Progenitor cell of endocrine pancreas (in vitro differentiated cells): ENCODE measurements at places on chromosomes 5 and 9. TPM values are rescaled to one million over a fixed set of nuclear protein-coding genes. Genes with fewer than 3 reads are reported as not detected.

ZNF483 gene
- 20.3 and 21.7 TPM in 2 replicates for total RNA-seq

CYLC2 gene
- total RNA-seq: not detected in 2 replicates

THOC3 gene
- 76.3 and 77.1 TPM in 2 replicates for total RNA-seq

GABBR2 gene
- total RNA-seq: 0.49 and 0.84 TPM in 2 replicates

RPS14 gene
- 1,941 and 2,072 TPM in 2 replicates for total RNA-seq

CD74 gene
- total RNA-seq: 41.3 and 45.8 TPM in 2 replicates

ABLIM3 gene
- 0.27 and 0.48 TPM in 2 replicates for total RNA-seq

ABCA2 gene
- 26.4 and 30.1 TPM in 2 replicates for total RNA-seq

TBCA gene
- total RNA-seq: 243 and 264 TPM in 2 replicates

DRD1 gene
- total RNA-seq: not detected in 2 replicates

INSYN2B gene
- total RNA-seq: 0.12 TPM in 1 of 2 replicates, not detected in the other

DAB2IP gene
- 63.2 and 67.8 TPM in 2 replicates for total RNA-seq

NR2F1 gene
- 34.8 and 35.4 TPM in 2 replicates for total RNA-seq

IL4 gene
- total RNA-seq: not detected in 2 replicates

GPR150 gene
- total RNA-seq: not detected in 2 replicates

LMX1B gene
- 9.1 and 11.0 TPM in 2 replicates for total RNA-seq

ECSCR gene
- total RNA-seq: not detected in 2 replicates

C9orf50 gene
- 0.27 and 0.43 TPM in 2 replicates for total RNA-seq

NIPAL4 gene
- not detected in 2 replicates for total RNA-seq

TOR4A gene
- total RNA-seq: 8.0 and 8.5 TPM in 2 replicates

MTAP gene
- 73.4 and 85.9 TPM in 2 replicates for total RNA-seq

SRP19 gene
- 61.6 and 62.0 TPM in 2 replicates for total RNA-seq

POLR3G gene
- total RNA-seq: 2.1 and 3.2 TPM in 2 replicates

ISCA1 gene
- total RNA-seq: 34.7 and 37.9 TPM in 2 replicates

LRRC14B gene
- not detected in 2 replicates for total RNA-seq

DAPK1 gene
- 202 and 228 TPM in 2 replicates for total RNA-seq

CFAP90 gene
- total RNA-seq: 2.1 and 2.8 TPM in 2 replicates

CATSPER3 gene
- total RNA-seq: 1.3 and 1.4 TPM in 2 replicates

HEXB gene
- 59.9 and 61.4 TPM in 2 replicates for total RNA-seq

TNFSF8 gene
- total RNA-seq: not detected in 2 replicates

EMB gene
- total RNA-seq: 29.5 and 31.1 TPM in 2 replicates

FBXL7 gene
- total RNA-seq: 14.8 and 15.4 TPM in 2 replicates

N4BP3 gene
- total RNA-seq: 1.9 and 2.4 TPM in 2 replicates
